Motor neuron (in vitro differentiated cells): ENCODE measurements at places on chromosomes 5 and 9.

GRCh38 chr5:140015706-140016105 is 27.4 kb downstream of the NRG2 start:
- ATAC-seq: no peak

DNA sequence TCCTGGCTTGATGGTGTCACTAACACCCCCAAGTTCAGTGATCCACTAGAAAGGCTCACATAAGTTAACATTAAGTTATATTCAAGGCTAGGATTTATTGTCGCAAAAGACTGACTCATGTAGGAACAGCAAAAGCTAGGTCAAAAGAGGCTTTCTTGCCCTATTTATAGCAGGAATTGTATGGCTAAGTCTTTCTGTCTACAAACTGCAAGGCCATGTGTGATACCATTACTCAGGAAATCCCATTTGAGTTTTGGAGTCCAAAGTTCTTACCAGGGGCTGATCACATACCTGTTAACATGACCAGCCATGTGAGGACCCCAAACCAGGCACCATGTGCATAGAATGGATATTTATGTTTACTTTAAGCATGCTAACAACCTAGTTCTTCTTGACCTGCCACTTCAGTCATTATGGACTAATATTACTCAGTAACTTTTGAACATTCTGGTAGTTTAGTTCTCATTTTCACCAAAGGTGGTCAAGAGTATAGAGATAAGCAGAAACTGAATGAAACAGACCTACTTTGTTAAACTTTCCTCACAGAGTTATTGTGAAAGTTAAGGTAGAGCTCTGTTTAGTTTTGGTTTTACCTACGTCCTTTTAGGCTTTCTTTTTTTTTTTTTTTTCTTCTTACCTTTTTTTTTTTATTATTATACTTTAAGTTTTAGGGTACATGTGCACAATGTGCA is 281.1 kb downstream of the FER start:
- ATAC-seq: no peak

- no peak for ATAC-seq
These were observed 19.0 kb downstream of the FBXW5 start for GRCh38 chr9:136925414-136926153.

- no peak for ATAC-seq
These were observed 17.1 kb downstream of the KCTD16 start for GRCh38 chr5:144187699-144188294.

DNA sequence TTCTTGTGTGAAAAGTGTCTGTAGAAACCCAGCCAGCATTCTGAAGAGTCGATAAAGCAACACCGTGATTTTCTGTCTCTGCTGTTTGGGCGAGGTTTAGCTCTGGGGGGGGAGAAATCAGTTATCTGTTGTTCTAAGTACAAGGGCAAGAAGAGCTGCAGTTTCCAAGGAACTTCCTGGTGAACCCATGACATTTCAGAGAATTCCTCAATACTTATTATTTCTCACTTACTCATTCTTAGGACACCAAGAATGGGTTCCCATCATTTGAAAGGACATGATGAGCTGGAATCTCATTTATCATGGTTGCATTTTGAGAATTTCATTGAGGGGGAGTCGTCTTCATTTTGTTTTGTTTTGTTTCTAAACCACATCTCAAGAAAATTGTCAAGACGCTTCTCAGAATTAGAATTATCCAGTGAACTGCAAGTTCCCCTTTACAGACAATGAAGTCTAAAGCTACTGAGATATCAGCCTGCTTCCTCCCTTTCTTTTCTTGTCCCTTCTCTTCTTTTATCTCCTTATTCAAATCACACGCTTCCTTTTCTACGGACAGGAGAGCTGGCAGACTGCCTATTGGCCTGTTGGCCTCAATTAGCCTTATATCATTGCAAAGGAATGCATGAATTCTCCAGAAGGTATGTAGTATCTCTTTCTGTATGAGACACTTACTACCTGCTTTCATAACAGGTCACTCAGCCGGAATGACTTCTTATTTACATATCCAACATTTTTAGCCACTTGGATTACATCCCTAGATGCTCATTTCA is 53.7 kb downstream of the ZNF462 start:
- no peak for ATAC-seq

- ATAC-seq: peak; percentile 100
These were observed 136.3 kb upstream of the RASEF start for GRCh38 chr9:83199240-83199639.

GRCh38 chr5:14977058-14977685 is 105.6 kb upstream of the ANKH start:
- ATAC-seq: no peak

DNA sequence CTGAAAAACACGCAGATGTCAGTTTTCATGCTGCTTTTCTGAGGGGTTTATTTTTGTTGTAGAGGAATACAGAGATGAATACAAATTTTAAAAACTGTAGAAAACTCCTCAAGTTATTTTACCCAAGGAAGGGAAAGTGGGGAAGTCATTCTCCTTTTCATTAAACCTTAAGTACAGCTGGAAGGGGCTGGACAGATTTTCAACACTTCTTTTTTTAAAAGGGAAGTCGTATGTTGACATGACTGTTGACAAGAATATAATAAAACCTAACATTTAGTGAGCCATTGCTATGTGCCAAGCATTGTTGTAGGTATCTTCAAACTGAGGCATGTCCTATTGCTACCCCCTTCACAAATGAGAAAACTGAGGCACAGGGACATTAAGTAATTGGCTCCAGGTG is 235.7 kb upstream of the ELL2 start:
- ATAC-seq: no peak

DNA sequence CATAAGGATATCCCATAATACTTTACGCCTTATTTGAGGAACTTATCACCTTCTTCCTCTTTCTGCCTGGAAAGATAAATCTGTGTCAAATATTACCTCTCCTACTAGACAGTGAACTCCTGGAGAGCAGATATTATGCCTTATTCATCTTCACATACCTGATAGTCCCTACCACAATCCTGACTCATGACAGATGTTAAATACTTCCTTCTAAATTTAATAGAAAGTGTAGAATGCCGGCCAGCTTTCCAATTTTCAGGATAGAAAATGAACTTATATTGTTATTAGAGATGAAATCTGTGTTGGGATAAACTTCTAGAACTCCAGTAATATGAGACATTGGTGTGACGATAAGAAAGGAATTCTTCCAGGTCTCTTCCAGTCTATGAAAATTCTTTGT is 89.0 kb downstream of the GCNT4 start:
- no peak for ATAC-seq

DNA sequence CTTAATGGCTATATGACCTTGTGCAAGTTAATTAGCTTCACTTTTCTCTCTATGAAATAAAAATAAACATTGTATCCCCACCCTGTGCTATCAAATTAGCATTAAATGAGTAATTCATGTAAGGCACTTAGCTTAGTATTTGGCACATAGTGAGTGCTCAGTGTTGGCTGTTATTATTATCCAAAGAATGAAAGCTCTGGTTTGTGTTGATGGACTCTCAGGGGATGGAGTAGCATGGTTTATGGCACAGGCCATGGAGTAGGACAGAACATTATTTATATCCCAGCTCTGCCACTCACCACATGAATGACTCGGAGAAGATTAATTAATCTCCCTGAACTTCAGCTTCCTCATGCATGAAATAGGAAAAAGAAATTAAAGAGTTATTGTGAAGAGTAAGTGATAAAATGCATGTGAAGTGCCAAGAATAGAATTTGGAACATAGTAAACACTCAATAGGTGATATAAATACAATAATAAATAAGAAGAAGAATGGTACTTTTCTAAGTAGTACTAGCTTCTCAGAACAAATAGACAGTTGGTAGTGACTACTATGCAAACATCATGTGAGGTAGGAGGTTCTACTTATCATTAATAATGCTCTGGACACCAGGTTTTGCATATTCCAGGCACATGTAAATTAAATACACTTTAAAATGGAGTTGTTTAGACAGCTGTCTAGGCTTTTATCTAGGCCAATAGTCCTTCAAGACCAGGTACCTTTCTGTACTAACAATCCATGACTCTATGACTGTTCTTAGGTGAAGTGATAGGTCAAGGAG is 146.4 kb downstream of the GRIA1 start:
- ATAC-seq: no peak

DNA sequence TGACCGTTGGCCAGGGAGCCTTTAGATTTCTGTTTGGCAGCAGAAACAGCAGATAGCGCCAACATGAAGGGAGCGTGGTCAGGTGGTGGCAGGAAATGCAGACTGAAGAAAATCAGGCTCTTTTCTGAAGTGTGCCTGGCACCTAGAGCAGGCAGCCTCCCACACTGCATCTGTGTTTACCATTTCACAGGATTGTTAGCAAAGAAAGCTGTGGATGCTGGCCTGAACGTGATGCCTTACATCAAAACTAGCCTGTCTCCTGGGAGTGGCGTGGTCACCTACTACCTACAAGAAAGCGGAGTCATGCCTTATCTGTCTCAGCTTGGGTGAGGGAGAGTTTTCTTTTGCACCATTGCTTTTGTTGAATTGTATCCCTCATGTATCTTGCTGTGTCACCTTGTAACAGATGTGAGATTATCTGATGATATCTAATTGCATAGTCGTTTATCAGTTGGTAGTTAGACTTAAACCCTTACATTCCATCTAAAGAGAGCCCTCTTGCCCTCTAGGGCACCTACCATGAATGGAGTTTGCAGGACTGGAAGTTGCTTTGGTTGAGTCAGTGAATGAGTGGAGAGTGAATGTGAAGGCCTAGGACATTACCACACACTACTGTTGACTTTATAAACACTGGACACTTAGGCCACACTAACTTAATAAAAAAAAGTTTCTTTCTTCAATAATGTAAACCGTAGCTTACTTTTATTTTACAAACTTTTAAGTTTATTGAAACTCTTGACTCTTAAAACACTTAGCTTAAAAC is 42.8 kb downstream of the ACO1 start:
- no peak for ATAC-seq

DNA sequence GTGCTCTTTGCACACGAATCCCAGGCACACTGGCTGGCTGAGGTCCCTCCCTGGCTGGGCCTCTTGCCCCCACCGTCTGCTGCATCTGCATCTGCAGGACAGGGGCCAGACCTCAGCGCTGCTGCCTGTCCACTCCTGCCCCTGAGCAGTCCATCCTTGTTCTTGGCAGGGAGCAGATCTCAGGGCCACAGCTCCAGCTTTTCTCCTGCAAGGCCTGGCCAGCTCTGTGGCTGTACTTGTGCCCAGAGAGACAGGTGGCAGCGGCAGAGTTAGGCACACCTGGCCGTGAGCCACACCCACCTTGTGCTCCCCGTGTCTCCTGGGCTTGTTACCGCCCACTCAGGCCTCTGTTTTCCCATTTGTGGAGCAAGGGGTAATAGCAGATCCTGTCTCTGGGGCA is 13.9 kb downstream of the NEK6 start:
- no peak for ATAC-seq

GRCh38 chr5:169751490-169751889 is 114.4 kb downstream of the DOCK2 start:
- ATAC-seq: no peak
